RPMI8226 (cell line): ENCODE measurements at places on chromosomes 16 and 17.

DNA sequence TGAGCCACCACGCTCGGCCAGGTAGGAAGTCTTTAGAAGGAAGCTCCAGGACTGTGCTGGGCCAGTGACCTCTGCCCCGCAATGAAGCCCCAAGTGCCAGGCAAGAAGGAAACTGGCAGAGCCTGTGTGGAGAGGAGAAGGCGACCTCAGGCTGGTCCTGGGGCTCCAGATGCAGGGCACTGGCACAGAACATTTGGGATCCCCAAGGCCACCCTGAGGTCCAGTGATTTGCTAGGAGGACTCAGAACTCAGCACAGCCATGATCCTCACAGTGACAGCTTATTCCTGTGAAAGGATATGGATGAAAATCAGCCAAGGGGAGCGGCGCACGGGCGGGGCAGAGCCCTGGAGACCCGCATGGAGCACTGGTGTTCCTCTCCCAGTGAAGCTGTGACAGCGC lies 24.1 kb downstream of the MGAT5B start:
- no peak for DNase-seq

DNA sequence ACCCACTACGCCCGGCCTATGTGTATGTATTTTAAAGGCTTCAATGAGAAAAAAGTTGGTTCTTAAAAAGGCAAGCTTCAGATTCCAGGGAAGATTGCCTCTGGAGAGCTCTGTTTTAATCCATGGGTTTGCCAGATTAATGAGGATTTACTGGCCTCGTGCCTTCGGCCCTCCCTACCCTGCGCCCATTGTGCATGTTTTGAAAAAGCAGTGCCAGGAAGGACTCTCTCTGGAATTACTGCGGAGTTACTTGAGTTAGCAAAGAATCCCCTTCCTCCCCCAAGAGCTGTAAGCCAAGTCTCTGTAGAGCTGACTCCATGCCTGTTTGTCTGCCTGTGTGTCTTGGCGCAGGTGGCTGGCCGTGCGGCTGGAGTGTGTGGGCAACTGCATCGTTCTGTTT lies 98.9 kb downstream of the ABCC6 start:
- no peak for DNase-seq

GRCh38 chr16:51161440-51162195 lies 10.5 kb upstream of the SALL1 start:
- DNase-seq = peak; percentile 24

DNA sequence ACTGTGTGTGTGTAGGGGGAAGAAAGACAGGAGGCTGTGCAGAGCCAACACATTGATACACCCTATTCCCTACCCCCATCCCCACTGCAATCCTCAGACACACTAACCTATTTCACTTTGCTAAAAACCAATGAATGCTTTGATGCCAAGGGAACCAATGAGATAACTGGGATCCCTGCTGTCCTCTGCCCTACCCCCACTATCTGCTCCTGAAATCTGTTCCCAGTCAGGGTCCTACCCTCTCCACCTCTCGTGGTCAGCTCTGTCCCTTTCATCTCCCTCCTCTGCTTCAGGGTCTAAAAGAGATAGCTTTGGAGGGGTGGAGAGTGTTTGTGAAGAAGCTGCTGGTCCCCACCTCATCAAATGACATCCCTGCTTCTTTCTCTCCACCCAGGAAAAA lies 19.1 kb upstream of the SP6 start:
- no peak for DNase-seq

- DNase-seq = peak; percentile 34
Observed at GRCh38 chr16:79844603-79845002, 244.1 kb upstream of the MAF start.

GRCh38 chr16:55385359-55385758 lies 61.4 kb downstream of the IRX6 start:
- no peak for DNase-seq

DNA sequence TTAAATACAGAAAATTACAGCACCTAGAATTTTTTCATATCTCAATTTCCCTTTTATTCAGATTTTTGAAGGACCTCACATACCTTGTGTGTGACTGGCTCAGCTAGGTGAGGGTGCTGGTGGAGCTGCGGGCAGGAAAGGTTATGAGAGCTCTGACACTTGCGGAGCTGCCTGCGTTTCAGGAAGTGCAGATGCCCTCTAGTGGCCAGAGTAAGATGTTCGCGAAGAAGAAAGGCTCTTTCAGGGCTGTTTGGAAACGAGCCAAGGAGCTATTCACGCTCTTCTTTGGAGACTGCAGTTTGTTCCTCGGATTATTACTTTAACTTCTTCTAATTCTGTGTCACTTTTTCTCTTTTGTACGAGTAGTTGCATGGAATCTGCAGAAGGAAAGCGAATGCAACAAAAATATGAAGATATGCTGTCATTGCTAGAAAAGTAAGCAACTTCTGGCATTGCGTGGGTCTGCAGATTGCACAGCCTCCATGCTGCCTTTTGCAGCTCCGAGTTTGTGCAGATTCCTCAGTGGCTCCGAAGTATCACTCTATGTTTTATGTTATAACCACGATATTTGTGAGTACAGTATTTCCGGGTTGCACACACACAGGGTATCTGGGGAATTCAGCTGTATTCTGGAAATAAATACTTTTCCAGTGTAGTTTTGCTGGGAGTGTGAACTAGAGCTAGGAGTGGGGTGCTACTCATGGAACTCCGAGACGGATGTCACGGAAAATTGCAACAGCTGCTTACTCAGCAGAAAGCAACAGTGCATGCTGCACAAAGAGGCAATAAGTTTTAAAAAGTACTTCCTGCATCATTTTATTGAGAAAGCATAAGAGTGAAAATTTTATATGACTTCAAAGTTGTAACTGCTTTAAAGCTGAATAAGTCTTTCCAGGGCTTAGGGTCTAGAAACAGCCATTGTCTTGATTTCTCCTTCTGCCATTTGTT lies 46.3 kb downstream of the DNAH9 start:
- peak; percentile 79 for DNase-seq

DNA sequence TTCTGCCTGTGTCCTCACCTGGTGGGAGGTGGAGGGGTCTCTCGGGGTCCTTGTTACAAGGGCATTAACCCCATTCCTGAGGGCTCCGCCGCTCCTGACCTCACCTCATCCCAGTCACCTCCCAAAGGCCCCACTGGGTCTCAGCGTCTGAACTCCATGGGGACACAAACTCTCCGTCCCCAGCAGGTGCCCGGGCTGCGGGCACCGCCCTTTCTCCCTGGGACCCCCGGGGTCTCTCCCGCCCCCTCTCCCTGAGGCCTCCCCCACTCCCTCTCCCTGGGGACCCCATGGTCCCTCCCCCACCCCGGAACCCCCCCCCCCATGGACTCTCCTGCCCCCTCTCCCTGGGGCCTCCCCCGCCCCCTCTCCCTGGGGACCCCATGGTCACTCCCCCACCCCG lies 24.8 kb downstream of the CACNA1H start:
- DNase-seq = no peak

DNA sequence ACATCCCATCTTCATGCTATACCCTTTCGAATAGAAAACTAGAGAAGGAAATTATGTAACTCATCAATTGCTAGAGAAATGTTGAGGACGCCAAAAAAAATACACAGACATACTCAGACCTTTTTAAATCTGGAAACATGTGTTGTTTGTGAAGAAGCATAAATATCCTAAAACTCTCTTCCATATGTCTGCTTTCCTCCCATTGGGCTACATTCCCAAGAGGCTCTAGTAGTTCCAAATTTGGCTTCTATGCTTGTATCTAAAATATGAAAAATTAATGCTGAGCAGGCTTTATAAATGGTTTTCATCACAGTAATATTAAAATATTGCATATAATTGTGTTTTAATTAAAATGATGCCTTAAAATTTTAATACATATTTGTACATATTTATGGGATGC lies 297.9 kb upstream of the PSMD7 start:
- DNase-seq = no peak

DNA sequence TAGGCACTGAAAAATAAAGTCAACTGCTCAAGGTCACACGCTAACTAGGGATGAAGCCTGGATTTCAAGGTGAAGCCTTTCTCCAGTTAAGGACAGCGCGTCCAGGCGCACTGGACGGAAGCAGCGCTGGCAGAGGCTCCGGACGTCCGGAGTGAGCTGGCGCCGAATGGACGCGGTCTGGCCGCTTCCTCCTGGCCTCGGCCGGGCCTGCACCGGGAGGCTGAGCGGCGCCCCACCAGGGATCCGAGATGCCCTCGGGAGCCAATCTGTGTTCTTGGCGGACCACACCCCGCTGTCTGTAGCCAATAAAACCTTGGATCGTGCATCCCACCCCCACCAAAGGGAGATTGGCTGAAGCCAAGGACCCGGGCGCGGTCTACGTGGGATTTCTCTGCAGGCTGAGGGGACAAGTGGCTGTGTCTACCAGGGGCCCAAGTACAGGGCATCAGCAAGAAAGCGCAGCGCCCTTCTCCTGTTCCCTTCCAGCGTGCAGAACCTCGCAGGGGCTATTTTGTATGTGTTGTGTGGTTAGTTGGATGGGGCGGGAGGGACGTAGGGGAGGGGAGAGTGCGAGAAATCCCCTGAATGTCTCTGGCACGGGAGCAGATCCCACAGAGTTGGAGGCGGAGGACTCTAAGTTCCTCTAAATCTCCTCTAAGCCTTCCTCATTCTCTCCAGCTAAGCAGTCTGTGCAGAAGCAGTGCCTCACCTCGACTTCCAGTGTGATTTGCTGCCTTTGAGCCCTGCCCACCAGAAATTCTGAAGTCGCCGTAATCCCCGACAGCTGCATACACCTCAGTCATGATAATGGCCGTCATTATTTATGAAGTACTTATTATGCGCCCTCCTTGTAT lies 2.5 kb upstream of the AKAP10 start:
- DNase-seq = no peak

- DNase-seq = peak; percentile 74
Observed at GRCh38 chr16:12067714-12068401, 91.3 kb downstream of the SNX29 start.
